ENCODE measurements at places on chromosomes 13 and 19.

GRCh38 chr13:48296528-48296927 is 7.0 kb upstream of the RB1 start:
- no peak for ATAC-seq

GRCh38 chr13:34430294-34430693 is 511.8 kb upstream of the NBEA start:
- ATAC-seq, result no peak

DNA sequence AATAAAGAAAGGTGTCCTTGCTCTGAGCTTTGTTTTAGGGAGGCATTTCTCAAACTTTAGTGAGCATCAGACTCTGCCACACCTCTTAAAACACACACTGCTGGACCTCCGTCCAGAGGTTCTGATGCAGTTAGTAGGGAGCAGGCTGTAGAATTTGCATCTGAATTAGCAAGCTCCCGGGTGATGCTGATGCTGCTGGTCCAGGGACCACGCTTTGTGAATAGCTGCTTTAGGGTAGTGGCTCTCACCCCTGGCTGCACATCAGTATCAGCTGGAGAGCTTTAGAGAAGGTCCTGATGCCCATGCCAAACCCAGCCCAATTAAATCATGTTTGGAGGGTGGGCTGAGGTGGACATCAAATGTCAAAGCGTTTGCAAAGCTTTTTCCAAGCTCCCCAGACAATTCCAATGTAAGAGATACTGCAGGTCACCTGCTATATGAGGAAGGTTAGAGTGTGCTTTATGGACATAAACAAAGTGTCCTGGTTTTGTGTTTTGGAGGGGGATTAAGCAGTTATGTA is 3.6 kb downstream of the HTR2A start:
- no peak for ATAC-seq

- no peak for ATAC-seq
Observed at GRCh38 chr19:21901861-21902260, 65.9 kb upstream of the ZNF43 start.

DNA sequence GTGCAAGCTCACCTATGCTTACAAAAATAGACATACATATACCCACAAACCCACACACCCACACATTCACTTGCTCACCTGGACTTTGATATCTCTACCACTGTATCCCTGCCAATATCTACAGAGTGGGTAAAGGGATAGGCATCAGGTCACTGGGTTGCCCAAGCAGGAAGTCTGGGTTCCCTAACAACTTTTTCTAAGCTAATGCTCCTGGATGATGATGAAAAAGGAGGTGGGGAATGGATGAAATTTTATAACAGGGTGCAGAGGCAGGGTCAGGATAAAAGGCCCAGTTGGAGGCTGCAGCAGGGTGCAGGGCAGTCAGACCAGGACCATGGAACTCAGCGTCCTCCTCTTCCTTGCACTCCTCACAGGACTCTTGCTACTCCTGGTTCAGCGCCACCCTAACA is at the start of gene CYP2B6:
CYP2B6 (plus strand) TSS at position 311 of the 410 bp plus-strand sequence; CDS start at position 335, 24 bp downstream.
- no peak for ATAC-seq

DNA sequence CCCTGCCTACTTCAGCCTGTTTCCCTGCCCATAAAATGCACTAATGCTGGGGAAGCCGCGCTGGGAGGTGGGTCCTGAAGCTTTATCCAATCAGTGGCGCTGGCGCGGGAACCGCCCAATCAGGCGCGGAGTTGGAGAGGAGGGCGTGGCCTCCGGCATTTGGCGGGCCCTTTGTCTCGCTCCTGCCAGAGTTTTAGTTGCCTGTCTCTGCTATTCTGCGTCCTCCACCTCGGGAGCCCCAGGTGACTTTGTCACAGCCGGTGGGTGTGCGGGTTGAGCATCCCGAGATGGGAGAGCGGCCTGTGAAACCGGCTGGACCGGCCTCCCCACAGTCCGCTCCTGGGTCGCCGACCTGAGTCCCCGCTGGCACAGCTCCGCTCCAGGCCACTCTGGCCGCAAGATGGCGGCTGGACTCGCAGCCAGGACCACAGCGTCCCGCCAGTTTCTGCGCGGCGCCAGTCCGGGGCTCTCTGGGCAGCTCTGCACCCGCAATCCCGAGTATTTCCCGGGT is 30.7 kb upstream of the ZNF429 start:
- ATAC-seq, result peak; percentile 75

- ATAC-seq, result no peak
Observed at GRCh38 chr19:13969897-13970296, 17.6 kb downstream of the DCAF15 start.

DNA sequence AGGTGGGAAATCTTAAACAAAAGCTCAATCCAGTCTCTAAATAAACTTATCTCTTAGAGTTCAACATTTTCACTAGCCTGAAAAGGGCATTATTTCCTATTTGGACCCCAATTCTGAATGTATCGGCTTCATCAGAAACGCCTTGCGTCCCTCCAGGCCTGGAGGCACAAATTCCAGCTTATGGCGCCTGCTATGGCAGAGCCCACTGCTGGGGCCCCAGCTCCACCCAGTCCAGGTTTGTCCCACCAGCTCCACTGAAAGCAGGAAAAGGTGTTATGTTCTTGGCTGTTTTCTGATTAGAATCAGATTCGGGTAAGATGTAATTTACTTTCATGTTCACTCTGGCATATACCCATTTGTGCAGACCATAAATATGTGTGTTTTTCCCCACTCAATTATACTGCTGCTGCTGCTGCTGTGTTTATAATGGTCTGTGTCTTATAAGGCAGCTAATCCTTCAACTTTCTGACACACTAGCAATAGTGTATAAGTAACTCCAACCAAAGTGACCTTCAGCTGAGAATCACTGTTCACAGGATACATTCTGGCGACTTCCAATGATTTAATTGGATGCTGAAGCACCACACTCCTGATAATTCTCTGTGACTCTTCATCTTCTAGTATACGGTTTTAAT is 6.4 kb downstream of the IRS2 start:
- no peak for ATAC-seq

GRCh38 chr19:31946491-31946890 is 398.9 kb upstream of the ZNF507 start:
- ATAC-seq, result no peak

- ATAC-seq, result peak; percentile 41
Observed at GRCh38 chr19:48928164-48929025, 5.1 kb upstream of the DHDH start.

DNA sequence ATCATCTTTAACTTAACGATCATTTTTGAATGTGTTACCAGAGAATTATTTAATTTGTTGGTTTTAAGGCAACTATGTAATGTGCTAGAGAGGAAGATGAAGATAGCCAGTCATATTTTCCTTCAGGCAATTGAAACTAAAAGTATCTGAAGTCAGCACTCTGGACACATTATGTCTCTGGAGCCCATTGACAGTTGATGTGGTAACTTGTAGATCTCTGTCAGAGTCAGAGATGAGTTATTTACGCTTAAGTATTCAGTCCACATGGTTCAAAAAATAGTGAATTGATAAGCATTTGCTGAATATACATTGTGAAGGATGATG is 2.1 kb downstream of the ZMYM2 start:
- ATAC-seq, result no peak

DNA sequence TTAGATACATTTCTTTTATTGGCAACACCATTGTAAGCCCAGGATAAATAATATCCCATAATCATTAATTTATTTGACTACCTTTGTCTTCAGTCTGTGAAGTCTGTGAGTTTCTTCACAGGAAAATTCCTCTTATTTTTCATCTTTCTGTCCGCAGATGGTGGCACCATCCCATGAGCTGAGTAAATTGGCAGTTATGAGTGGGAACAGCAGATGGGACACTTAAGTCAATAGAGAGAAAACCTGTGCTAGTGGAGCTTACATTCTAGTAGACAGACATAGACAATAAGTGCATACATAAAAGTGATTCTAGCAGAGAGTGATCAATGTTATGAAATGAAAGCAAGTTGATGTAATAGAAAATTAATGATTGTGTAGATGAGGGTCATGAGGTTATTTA is 638.2 kb upstream of the MIR17HG start:
- ATAC-seq, result no peak

DNA sequence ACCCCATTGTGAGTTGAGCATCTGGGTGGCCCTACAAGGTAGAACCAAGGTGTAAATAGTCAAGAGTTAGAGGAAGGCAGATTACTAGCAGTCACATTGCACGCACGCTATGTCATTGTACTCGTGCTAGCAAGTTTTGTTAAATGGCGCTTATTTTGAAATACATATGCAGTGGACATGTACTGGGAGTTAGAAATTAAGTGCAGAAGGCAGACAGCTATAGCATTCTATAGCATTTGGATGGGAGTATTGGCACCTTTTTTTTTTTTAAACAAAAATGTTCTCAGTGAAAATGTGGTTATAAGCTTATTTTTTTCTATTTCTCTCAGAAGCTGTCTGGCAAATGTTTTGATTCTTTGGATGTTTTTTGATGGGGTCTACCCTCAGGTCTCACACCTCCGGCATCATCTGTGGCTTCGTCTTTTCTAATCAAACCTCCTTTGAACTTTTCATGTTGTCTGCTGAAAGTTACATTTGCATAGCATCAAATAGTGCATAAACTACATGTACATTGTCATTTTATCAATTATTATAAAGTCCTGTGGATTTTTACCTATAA is 68.1 kb downstream of the ARHGEF7 start:
- no peak for ATAC-seq

GRCh38 chr13:99477493-99477892 is 23.8 kb upstream of the TM9SF2 start:
- peak; percentile 32 for ATAC-seq

GRCh38 chr13:106491928-106492587 is 43.4 kb downstream of the EFNB2 start:
- no peak for ATAC-seq

- no peak for ATAC-seq
Observed at GRCh38 chr13:68257111-68257842, 1027.1 kb upstream of the PCDH9 start.

DNA sequence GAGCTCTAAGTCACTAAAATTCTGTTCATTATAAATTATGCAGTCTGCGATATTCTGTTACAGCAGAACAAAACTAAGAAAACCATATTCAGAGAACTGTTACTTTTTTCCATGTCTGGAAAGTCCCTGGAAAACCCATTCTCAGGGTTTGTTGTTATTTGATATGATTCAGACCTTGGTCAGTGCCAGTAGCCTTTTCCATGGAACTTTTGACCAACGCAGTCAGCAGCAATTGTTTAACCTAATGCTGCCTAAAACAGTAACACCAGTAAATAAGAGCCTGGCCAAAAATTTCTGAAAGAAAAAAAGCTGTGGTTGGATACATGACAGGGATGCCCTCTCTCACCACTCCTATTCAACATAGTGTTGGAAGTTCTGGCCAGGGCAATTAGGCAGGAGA is 402.7 kb downstream of the TBC1D4 start:
- ATAC-seq, result no peak

- ATAC-seq, result no peak
Observed at GRCh38 chr13:24528816-24529398, 16.3 kb upstream of the PARP4 start.

DNA sequence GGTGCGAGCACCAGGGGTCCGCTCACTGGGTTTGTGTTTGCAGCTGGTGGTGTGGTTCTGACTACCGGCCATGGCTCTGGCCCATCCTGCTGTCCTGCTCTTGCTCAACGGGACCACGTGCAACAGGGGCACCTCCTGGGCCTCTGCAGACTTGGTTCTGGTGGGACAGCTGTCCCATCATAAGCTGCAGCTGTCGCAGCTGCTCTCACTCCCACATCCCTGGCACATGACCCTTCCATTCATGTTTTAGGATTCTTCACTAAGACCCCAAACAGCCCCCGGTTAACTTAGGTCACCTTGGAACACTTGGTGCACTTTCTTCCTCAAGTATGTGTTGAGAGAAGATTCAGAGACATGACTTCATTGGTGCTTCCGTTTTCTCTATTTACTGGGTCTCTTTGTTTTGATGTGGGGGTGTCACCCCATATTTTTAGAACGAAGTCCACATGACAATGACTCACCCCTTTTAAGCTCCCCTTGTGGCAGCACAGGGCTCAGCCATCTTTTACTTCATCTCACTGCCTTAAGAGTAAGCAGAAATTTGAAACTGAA is 68.4 kb upstream of the ARHGEF7 start:
- ATAC-seq, result no peak

GRCh38 chr19:12247644-12248222 is 47.0 kb downstream of the ZNF44 start:
- no peak for ATAC-seq

DNA sequence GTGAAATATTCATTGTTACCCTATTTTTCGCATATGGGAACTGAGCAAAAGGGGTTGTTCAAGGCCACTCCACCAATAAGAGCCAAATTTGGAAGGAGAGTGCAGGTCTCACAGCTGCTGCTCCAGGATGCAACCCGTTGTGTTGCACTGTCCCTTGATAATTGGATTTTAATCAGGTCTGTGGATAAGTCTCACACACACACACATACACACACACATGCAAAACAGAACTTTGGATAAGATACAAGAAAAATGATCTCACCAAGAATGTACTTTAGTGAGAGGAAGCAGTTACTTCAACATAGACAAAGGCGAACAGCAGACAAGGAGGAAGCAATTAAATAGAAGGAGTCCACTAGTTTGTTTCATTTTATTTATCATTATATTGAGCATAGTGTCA is 127.3 kb upstream of the EDNRB start:
- ATAC-seq, result no peak

DNA sequence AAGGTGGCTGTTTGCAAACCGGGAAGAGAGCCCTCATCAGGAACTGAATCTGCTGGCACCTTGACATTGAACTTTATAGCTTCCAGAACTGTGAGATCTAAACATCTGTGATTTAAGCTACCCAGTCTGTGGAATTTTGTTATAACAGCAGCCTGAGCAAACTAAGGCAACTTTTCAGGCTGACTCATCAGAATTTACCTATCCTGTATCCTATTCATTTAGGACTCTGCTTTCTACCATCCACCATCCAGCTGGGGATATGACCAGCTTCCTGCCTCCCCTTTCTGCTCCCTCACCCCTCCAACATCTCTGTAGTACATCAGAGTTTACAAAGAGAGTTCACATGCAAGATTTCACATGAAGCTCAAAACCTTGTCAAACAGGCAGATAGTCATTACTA is 11.1 kb upstream of the CNMD start:
- ATAC-seq, result no peak

GRCh38 chr13:27379694-27380641 is 44.5 kb upstream of the GTF3A start:
- ATAC-seq, result peak; percentile 67

DNA sequence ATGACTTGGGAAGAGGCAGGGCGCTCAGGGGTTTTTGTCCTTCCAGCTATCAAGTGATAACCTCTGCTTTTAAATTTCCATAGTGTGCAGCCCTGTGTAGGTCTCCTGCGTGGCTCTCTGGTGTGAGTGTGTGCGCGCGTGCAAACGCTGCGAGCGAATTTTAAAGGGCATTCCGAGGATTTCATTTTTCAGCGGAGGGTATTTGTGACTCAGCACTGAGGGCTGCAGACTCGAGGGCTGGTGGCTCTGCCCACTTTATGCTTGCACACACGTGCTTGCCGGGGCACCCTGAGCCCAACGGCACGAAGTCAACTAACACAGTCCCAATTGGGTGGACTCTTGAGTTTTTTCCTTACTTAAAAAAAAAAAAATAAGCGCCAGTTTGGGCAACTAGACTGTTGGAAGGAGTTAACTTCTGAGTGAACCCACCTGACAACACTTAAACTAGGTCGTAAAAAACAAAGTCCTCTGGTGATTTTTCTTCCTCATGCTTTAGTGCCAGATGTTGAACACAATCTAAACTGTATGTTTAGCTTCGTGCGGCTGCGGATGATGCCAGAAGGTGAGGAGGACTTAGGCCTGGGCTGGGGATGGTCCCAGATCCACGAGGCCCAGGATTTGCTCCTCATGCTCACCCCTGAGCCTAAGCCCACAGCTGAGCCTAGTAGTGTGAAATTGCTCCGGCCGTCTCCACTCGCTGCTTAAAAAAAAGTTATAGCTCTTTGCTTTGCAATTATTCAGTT is 2.1 kb downstream of the FGF9 start:
- ATAC-seq, result no peak
